ENCODE measurements at places on chromosomes 16 and 17.
A peak's percentile ranks its signal among the peaks of the same experiment; 100 is the strongest.

- no peak for DNase-seq
These were observed 165.1 kb downstream of the CHD9 start for GRCh38 chr16:53219795-53220454.

- no peak for DNase-seq
These were observed 10.6 kb downstream of the CAMKK1 start for GRCh38 chr17:3882276-3882675.

- no peak for DNase-seq
These were observed 19.1 kb upstream of the KPNB1 start for GRCh38 chr17:47630614-47631013.

DNA sequence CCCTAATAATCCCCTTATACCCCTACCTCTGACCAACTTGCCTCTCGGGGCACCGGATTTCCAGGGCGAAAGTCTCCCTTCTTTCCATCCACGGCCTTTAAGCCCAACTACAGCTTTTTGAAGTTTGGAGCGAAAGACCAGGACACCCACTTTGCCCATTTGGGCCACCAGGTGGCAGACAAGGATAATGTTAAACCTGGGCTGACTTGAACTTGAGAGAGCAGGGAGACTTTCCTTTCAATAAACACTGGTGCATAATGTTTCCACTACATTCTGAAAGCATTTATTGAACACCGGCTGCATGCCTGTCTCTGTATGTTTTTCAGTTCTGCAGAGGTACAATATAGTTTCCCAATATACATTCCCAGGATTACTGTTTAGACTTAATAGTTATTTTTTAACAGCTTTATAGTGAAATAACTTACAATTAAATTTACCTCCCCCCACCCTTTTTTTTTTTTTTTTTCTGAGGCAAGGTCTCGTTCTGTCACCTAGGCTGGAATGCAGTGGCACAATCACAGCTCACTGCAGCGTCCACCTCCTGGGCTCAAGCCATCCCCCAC, 6.9 kb upstream of the CES3 start:
- DNase-seq, result peak; percentile 44

GRCh38 chr17:37082311-37082860, 133.6 kb downstream of the AATF start:
- no peak for DNase-seq

- DNase-seq, result no peak
These were observed 44.9 kb upstream of the CACNG5 start for GRCh38 chr17:66789961-66790437.

GRCh38 chr17:73397856-73398540, 86.2 kb upstream of the CDC42EP4 start:
- DNase-seq, result no peak

- no peak for DNase-seq
These were observed 64.3 kb downstream of the ZDHHC7 start for GRCh38 chr16:84947022-84947421.

- no peak for DNase-seq
These were observed 175.6 kb upstream of the IRX3 start for GRCh38 chr16:54462151-54462651.

DNA sequence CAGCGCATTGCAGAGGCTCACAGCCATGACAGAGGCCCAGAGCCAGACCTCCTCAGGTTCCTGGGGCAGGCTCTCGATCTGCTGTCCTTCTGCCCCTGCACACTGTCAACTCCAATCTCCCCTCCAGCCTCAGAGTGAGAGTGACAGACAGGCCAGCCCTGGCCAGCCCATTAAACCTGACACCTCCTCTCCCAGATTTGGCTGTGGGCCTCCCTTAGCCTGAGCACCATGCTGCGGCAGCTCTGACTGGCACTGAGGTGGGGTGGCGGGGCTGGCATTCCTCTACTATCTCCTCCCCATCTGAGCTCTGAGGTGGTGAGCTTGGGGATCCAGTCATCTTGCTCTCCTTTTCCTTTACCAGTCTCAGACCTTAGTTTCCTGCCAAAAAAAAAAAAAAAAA, 15.5 kb upstream of the C1QL1 start:
- DNase-seq, result no peak

DNA sequence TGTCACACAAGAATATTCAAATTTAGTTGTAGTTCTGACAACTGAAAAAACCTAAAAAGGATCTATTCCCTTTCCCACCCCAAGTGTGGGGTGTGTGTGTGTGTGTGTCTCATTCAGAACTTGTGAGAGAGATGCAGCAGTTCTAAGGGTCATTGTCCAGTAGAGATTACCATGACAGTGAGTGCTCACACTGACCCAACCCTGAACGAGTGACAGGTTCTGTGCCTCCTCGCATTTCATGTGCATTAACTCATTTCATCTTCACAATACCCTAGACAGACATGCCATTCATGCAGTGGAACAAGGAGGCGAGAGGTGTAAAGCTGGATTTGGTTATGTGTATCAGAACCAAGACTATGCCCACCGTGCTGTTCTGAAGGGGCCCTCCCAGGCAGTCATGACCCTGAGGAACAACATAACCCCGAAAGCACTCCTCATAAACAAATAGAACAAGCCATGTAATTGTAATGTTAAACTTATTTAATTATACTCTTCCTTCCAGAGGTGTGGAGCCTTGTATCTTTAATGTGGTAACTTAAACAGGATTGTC, 102.1 kb downstream of the CLEC16A start:
- DNase-seq, result no peak

DNA sequence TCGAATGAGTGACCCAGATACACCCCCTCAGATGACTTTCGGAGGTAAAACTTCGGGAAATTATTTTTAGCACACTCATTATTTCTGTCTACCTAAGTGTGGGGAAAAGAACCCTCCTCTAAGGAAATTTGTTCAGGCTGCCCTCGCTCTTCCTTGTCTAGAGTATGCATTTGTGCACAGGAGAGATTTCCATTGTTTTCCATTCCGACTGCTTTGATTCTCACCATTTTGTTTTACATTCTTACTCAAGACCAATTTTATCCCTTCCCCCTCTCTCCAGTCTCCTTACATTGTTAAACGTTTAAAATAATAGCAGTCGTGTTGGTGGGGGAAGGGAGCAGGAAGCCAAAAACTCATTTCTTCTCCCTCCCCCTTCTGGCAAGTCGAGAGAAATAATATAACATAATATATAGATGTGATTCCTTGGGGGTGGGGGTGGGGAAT, 1.5 kb upstream of the CHD3 start:
- no peak for DNase-seq

GRCh38 chr16:81723098-81723723, 55.9 kb upstream of the PLCG2 start:
- DNase-seq, result peak; percentile 81

- DNase-seq, result no peak
These were observed 339.8 kb upstream of the TNRC6C start for GRCh38 chr17:77618731-77619130.
